Right renal cortex interstitium (tissue), 3 donors: ENCODE measurements at places on chromosomes 7 and 10.

- DNase-seq, result peak; percentile 33
Measured at GRCh38 chr7:106717955-106718871, 57.3 kb upstream of the CCDC71L start.

DNA sequence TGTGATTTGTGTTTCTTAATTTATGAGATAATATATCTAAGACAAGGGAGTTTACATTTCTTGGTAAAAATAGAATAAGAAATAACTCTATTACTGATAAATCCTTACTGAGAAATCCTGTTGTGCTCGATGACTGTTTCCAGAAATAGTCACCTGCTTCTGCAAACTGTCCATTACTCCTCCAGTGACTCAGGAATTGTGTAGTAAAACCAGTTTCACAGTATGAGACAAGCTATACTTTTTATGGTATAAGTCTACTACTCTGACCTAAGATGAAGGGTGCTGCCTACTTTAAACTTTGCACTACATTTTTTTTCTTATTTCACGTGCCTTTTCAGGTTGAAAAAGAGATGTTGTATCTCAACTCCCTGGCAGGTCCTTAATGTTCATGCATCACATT is 6.8 kb upstream of the ANKRD22 start:
- no peak for DNase-seq

GRCh38 chr10:6204063-6204340 is 1.3 kb downstream of the PFKFB3 start:
- DNase-seq, result no peak

DNA sequence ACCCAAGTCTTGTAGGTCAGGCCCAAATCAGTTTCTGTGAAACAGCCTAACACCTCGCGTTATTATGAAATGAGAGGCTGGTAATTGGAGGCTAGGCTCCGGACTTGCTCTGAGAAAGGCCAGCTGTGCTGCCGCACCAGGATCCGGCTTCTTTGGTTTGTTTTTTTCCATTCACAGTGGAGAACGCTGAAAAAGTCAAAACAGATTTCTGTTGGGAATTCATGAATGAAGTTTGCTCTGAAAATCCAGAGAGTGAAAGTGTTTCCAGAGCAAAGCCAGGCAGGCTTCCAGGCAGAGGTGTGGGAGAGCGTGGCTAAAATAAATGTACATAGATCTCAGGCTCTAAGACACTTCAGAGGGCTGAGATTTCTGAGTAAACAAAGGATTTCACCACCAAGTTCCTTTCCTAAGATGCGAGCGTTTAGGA is 240.1 kb downstream of the TRIL start:
- DNase-seq, result no peak
